ENCODE measurements at places on chromosomes 4 and X. TPM values are rescaled to one million over a fixed set of nuclear protein-coding genes. Genes with fewer than 3 reads are reported as not detected.

DNA sequence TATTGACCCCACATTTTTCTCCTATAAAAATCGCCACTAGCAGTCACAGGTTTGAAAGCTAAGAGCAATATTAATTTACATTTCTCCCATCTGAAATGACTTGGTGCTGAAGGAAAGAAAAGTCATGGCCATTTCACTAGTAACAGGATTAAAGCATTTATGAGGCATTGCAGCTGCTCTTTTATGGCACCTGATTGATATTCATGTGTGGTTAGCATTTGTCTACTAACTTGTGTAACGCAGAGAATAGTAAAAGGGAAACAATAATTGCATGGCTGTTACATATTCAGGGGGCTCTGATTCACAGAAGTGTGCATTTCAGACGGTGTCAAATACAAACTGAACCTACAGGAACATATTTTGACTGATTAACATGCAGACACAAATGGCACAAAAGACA lies 5.2 kb downstream of the PCDH19 start:
- no peak for DNase-seq

- no peak for DNase-seq
Measured at GRCh38 chr4:118740869-118741268, 55.7 kb downstream of the METTL14 start.

DNA sequence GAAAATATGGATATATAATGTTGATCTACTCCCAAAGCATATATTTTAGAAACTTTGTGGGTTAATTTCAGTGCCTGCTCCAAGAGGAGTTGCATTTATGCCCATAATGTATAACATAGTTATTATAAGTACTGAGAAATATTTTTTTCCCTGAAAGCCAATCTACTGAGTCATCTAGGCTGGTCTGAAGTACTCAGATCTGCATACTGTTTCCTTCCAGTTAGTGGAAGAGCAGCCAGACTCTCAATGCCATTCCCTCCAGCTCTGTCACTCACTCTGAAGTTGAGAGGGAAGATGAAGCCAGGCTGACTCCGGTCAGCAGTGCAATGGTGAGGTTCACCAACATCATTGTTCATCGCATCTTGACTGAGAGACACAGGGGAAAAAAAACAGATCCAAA lies 505.1 kb downstream of the PPARGC1A start:
- no peak for DNase-seq

DNA sequence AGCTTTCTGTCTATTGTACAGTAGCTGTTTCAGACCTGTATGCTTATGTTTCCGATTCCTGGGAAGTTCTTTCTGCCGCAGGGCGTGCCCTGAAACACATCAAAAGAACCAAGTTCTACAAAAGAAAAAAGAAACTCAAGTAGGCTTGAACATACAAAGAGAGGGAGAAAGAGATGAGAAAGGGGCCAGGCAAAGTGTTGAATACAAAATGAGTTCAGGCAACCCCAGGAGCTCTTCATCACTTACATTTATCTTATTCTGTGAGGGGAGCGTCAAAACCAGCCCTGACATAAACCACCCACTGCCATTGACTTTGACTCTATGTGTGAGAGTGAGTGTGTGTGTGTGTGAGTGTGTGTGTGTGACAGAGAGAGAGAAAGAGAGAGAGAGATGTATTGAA lies 26.5 kb upstream of the ATOH1 start:
- DNase-seq, result no peak

- DNase-seq, result no peak
Measured at GRCh38 chr4:60857130-60857753, 342.9 kb upstream of the ADGRL3 start.

- DNase-seq, result no peak
Measured at GRCh38 chr4:138832563-138832962, 183.0 kb upstream of the NOCT start.

DNA sequence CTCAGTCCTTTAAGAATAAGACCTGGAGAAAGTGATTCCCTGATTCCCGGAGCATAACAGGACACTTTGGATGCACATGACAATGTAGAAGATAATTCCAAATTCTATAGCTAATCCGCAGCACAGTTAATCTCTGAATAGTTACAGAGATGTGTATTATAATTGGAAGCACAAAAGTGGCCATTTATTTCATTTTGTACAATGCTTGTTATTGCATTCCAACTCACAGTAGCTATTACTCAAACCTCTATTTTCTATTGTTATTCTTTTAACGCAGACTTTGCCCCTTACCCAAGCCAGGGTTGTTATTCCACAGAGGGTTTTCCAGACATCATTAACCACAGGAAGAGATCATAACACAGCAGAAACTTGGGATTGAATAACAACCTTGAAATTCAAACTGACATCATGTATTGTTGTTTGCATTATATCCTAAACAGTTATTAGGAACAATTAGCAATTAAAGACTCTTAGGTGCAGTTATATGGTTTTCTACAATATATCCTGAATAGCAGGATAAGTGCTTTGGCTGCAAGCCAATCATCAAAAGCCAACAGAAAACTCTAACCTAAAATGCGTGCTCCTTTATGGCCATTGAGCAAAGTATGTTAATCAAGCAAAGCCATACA lies 984.0 kb upstream of the TENM3 start:
- DNase-seq, result no peak

DNA sequence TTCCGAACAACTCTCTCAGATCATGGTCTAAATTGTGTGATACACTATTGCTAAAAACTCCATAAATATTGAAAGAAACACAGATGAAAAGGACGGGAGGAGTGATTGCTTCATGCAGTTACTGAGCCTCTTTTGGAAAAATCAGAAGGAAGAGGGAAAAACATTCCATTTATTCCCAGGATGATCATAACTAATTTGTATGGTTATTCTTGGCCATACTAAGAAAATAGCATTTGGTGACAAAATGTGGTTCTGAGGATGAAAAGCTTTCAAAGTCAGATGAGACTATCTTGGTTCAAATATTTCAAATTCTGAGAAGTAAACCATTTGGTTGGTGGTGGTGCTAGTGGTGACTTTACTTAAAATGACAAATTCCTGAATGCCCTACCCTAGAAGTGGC lies 305.4 kb upstream of the LDB2 start:
- DNase-seq, result no peak

GRCh38 chr4:19735012-19735411 lies 516.7 kb upstream of the SLIT2 start:
- no peak for DNase-seq

- DNase-seq, result no peak
Measured at GRCh38 chr4:99657798-99658197, at the start of gene C4orf54. C4orf54 (minus strand) TSS chr4:99657828; CDS start chr4:99654648, 3,180 bp downstream.

GRCh38 chr4:136713140-136713539 lies 819.2 kb downstream of the PCDH18 start:
- no peak for DNase-seq

GRCh38 chr4:39658756-39659155 lies 20.1 kb upstream of the SMIM14 start:
- no peak for DNase-seq

- no peak for DNase-seq
Measured at GRCh38 chrX:150506020-150506419, 62.4 kb upstream of the MTM1 start.

GRCh38 chr4:38923746-38924145 lies 56.1 kb downstream of the FAM114A1 start:
- no peak for DNase-seq

DNA sequence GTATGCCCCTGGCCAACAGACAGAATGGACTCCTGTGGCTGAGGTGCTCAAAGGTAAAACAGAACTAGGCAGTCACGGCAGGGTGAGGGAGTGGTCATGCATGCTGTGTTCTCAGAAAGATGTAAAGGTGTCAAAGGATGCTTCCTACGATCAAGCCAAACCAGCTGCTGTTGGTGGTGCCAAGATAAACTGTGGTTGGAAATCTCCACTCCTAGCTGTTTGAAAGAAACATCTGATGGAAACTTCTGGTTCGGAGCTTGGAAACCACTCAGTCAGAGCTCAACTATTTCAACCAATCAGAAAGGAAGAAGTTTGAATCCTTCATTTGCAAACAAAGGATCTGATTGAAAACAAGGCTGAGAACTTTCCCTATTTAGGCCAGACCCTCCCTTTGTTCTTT lies 68.5 kb upstream of the DDX60 start:
- DNase-seq, result no peak

DNA sequence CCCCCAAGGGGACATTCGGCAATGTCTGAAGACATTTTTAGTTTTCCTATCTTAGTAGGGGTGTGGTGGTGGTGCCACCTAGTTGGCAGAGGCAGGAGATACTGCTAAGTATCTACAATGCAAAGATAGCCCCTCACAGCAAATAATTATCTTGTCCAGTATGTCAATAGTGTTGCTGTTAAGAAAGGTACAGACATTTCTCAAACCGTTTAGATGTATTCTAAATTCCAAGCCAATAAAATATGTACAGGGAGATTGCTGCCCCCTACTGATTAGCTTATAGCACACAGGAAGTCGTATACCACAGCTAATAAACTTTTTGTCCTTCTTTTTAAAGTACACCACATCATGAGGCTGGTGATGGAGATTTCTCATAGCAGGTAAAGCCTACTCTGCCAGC lies 260.5 kb downstream of the TMA16 start:
- no peak for DNase-seq

DNA sequence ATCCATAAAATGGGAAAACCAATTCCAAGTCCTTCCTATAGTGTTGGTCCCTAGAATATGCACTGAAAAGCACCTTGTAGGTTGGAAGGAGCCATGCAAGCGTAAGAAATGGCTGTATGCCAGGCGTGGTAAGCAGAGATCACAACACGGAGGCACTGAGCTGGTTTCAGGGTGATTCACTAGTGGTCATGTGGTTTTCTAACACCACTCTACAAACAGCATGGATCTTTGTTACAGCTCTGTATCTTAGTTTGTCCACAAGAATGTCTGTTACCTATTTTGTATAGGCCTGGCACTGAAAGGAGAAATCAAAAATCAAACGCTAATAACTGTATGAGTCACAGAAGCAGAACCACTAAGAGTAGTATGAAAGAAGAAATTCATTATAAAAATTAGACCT lies 71.9 kb downstream of the MAGEB17 start:
- DNase-seq, result no peak

- DNase-seq, result no peak
Measured at GRCh38 chrX:13260598-13260997, 59.3 kb downstream of the ATXN3L start.

GRCh38 chrX:46913667-46914066 lies 1.4 kb downstream of the JADE3 start:
- DNase-seq, result no peak

GRCh38 chrX:101385795-101386541 lies at the start of gene BTK:
BTK (minus strand) TSS chrX:101386191; CDS start chrX:101375284, 10,907 bp downstream.
- DNase-seq, result no peak

DNA sequence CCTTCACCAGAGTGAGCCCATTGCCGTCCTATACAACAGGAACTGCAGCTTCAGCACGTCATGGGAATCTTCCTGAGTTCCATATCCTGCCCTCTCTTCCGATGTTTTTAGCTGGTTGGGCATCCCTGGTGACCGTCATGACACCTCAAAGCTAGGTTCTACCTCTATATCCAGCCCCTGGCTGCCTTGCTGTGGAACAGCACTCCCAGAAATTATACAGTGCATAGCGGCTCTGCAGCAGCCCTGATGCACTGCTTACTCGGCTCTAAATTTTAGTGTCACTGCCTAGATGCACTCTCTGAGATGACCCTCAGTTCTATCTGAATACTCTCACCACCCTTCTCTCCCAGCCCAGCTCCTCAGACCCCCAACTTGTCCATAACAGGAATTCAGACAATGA lies 44.3 kb downstream of the ARHGEF38 start:
- no peak for DNase-seq

- DNase-seq, result no peak
Measured at GRCh38 chr4:85556283-85556682, 81.3 kb downstream of the ARHGAP24 start.

DNA sequence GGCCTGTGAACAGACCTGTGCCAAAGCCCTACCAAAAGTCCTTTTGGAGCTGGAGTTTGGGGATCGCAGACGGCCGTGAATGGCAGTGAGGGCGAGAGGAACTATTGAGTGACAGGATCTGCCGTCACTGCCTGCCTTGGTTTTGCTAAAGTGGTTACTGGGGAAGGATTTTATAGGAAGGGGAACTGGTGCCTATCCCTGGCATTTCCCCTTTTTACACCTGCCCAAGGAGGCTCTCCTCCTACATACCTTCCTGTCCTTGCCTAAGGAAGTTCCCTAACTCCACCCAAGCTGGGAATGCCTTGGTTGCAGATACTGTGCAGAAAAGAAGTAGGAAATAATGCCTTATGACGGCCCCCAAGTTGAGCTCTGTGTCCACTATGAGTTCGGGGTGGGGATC lies 14.5 kb downstream of the LONRF3 start:
- DNase-seq, result no peak

- DNase-seq, result no peak
Measured at GRCh38 chrX:121581885-121582284, 534.5 kb downstream of the GLUD2 start.

DNA sequence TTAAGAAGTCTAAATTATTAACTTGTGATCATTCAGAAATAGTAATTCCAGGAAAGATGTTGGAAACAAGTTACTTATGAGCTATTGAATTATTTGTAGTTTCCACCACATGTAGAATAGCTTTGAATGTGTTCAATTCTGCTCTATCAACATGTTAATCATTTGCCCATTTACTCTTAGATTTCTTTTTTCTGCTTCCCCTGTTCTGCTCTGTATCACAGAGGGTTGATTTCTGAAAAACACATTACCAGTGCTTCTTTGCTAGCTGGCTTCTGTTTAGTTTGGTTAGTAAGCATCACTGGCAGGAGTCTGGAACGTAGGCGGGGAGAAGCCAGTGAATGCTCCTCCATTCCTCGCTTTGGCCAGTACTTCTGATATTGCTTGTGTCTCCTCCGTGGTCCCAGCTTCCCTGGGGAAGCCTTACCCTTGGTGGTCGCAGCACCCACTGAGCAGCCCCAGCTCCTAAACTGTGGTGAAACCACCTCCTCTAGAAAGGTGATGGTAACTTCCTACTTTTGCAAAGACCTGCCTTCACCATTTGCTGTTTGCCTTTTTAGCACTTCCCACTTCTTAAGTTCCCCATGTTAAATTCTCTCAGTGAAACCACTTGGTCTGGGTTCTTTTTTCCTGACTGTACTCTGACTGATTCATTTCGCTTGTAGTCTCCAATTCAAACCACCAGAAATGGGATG lies 40.3 kb upstream of the GALNT7 start:
- no peak for DNase-seq

DNA sequence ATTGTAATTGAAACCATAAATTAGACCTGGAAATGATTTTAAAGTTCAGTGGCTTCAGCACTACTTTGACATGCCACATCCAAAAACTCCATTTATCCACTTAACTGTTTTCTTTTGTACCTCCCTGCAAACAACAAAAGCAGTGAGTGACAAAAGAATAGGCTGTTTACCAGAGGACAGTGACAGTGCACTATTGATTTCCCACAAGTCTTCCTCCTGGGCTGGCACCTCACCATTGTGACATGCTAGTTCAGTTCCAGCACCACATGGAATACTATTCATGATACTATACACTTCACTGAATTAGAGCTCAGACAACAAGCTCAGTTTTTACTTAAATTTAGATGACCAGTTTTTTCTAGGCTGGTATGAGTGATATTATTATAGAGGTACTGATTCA lies 29.3 kb downstream of the MOSPD2 start:
- DNase-seq, result no peak

Gene FGF13
- total RNA-seq, result 13.6 TPM

Gene VCX3B
- not detected for total RNA-seq

Gene AP1S2
- total RNA-seq, result 74.7 TPM

Gene WFS1
- 52.6 TPM for total RNA-seq

Gene HOPX
- total RNA-seq, result 63.5 TPM

Gene PAGE1
- not detected for total RNA-seq

Gene USP46
- 18.3 TPM for total RNA-seq

Gene USP17L5
- not detected for total RNA-seq

Gene SATL1
- total RNA-seq, result not detected

Gene CHST7
- 6.0 TPM for total RNA-seq

Gene CSN1S1
- total RNA-seq, result not detected

Gene REELD1
- total RNA-seq, result not detected

Gene CCDC160
- not detected for total RNA-seq

Gene ERVMER34-1
- total RNA-seq, result 0.14 TPM

Gene MGARP
- 2.1 TPM for total RNA-seq

Measured in posterior vena cava (tissue), 2 donors.